ENCODE measurements at places on chromosomes 13 and 19. TPM values are rescaled to one million over a fixed set of nuclear protein-coding genes. Genes with fewer than 3 reads are reported as not detected.
A peak's percentile ranks its signal among the peaks of the same experiment; 100 is the strongest.

DNA sequence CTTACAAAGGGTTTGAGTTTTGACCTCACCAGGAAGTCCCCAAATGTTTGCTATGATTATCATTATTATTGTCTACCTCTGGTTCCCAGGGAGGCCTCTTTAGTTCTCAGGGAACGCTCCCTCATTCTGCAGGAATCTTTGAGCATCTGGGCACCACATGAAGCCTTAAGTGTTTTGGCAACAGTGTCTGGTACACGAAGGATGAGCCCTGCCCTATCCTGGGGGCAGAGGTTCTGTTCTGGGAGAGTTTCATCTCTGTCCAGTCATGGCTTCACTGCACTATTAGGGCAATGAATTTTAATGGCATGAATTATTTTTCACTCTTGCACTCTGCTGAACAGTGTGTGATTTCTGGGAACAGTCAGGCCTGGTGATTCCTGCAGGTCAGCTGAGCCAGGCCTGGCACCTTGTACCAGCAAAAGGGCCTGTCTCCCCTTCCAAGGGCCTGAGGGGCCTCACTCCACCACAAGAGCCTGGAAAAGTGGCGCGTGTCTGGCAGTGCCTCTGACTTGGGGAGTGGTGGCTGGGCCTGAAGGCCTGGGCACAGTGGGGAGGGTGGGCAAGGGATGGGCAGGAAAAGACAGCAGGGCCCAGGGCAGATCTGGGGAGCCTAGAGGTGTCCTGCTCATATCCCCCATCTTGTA, 4.6 kb downstream of the FAM187B start:
- no peak for DNase-seq

GRCh38 chr19:49098795-49099194, 13.5 kb downstream of the SNRNP70 start:
- DNase-seq, result peak; percentile 30

CNMD gene
- total RNA-seq, result not detected

SULT2A1 gene
- total RNA-seq, result not detected

C1QTNF9B gene
- not detected for total RNA-seq

DNA sequence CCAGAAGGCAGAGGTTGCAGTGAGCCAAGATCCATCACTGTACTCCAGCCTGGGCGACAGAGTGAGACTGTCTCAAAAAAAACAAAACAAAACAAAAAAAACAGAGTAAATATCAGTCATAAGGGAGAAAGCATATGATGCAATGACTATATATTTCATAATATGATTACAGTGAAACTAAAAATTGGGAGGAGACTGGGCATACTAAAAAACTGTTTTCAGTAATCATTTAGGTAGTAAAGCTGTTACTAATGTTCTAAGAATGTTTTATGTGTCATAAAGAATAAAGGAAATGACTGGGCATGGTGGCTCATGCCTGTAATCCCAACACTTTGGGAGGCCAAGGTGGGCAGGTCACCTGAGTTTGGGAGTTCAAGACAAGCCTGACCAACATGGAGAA, 15.9 kb downstream of the ZNF573 start:
- DNase-seq, result peak; percentile 69

ZGLP1 gene
- total RNA-seq, result 0.59 TPM

- no peak for DNase-seq
These were observed 72.9 kb downstream of the SLC10A2 start for GRCh38 chr13:102993348-102993747.
